Bronchial epithelial cell (primary cell): ENCODE measurements at places on chromosomes 4 and X. TPM values are rescaled to one million over a fixed set of nuclear protein-coding genes. Genes with fewer than 3 reads are reported as not detected.
A peak's percentile ranks its signal among the peaks of the same experiment; 100 is the strongest.

The ANXA10 gene
- total RNA-seq: 0.79 TPM in 1 of 2 replicates, not detected in the other

The TMEM255A gene
- not detected in 2 replicates for total RNA-seq

GRCh38 chr4:113555868-113556267 lies 205.7 kb downstream of the CAMK2D start:
- DNase-seq: no peak

DNA sequence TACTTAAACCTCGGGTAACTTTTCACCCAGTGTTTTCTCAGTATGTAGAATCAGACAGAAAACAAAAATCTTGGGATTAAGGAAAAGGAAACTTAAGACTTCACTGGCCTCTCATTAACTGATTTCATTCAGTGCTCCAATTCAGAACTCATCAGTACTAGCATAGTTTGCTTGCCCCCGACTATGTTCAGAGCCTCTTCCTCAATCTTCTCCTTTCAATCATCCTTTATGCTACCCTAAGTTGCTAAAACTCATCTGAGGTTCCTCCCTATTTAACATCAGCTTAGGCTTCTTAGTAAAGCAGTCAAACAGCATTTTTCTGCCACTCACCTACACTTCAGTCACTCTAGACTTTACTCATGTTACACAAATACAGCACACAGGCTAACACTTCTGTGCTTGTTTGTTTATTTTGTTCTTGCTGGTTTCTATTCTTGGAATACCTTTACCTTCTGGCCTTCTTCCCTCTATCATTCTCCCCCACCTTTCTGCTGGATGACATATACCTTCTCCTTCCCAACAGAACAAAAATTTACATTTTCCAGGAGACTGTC lies 163.0 kb upstream of the TLL1 start:
- DNase-seq: peak; percentile 69

The PRR32 gene
- not detected in 2 replicates for total RNA-seq

The SAP30 gene
- total RNA-seq: 5.9 and 11.1 TPM in 2 replicates
